Stimulated activated CD8-positive, alpha-beta memory T cell treated with anti-CD3 and anti-CD28 coated beads, Interleukin-4, amount 100 ng/mL, for 4 hours (primary cell): ENCODE measurements at places on chromosomes 4 and X.

DNA sequence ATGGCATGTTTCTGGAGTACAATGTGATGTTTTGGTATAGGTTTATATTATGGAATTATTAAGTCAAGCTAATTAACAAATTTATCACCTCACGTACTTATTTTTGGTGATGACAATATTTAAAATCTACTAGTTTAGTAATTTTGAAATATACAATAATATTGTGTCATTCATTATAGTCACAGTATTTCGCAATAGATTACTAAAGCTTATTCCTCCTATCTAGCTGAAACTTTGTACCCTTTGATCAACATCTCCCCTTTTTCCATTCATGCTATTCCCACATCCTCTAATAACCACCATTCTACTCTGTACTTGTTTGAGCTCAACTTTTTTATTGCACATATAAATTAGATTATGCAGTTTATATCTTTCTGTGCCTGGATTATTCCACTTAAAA, 164.8 kb upstream of the SPANXN4 start:
- DNase-seq: no peak

DNA sequence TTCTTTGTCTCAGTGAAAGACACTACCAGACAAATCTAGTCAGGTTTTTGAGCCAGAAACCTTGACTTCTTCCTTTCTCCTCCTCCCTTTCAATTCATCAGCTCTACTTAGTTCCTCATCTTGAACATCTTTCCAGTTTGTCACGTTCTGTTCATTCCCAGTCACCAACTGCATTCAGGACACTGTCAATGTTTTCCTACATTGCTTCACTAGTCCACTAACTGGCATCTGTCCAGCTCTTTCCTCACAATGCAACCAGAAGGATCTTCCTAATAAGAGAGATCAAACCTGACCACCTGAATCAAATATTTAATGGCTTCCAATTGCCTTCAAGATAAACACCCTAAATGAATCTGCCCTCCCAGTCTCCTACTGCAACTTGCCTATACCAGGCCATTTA, 52.5 kb downstream of the SYNPO2 start:
- no peak for DNase-seq

- DNase-seq: no peak
Observed at GRCh38 chr4:57270346-57270745, 160.2 kb upstream of the IGFBP7 start.

DNA sequence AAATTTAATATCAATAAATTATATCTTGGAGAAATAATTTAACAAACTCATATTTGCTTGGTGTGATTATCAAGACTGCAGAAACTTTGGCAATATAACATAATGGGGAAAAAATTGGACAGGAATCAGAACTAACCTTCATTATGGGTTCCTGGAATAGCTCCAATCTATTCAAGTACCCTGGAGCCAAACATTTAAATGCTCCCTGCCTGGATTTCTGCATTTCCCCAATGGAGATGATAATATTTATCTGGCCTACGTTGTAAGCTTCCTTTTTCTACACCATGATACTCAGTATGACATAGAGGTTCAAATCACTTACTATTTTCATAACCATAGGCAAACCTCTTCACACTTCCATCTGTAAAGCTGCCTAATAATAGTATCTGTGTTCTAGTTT, 326.8 kb downstream of the TRIML1 start:
- DNase-seq: no peak

DNA sequence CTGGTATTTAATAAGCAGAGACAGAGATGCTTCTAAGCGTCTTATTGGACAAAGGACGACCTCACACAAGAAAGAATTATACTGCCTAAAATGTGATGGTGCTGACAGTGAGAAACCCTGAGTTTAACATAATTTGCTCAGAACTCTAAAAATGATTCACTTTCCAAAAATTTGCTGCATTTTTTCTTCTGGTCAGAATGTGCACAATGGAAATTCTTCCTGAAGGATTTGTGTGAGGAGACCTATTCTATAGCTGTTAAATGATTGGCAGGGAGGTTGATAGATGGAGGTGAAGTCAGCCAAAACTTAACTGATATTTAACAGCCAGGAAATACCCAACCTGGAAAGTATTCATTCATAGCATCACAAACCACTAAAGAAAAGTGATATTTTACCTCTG, 1.7 kb downstream of the MAGEC3 start:
- no peak for DNase-seq

GRCh38 chr4:37475087-37475486, 211.1 kb downstream of the RELL1 start:
- DNase-seq: no peak
